ENCODE measurements at places on chromosomes 1 and 21.

DNA sequence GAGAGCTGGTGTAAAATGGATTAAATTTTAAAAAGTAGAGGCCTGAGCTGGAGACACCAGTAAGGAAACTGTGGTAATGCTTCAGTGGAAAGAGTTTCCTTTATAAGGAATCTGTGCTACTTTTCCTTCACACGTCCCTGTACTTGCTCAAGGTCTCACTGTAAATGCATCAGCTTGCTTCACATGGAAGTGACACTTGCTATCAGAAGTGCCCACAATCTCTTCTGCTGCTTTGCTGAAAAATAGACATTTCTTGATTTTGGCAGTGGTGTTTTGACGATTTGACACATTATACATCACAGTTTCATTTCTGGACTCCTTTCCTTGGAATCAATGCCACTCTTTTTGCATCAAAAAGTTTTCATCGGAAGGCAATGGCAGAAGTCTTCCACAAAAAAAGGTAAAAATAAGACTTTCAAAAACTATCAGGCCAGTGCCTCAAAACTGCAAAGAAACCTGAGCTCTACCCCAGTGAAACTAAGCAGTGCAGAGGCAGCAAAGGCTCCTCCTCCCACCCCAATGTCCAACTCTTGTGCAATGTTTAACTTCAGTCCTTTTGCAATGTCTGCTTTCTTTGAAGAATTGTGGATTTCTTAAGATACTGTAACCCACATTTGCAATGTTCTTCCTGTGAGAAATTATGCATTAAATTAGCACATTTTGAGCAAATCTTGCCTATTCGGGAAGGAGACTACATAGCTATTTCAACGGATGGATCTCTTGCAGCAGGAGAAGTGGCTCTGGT, 18.4 kb upstream of the TSPAN2 start:
- DNase-seq = peak; percentile 13

GRCh38 chr1:204331275-204331674, 28.5 kb downstream of the PLEKHA6 start:
- DNase-seq = no peak

DNA sequence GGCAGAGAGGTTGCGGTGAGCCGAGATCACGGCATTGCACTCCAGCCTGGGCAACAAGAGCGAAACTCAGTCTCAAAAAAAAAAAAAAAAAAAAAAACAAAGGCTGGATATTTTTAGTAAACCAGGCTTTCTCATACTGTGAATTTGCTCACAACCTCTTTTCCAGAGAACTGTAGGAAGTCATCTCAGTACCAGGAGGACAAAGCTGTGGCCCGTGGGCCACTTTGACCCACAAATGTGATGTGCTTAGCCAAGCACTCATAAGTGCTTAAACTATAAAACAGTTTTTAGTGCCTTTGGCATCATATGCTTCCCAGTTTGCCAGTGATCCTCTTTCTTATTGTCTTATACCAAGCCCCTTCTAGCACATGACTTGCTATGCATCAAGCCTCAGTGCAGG, 46.5 kb downstream of the RNF11 start:
- no peak for DNase-seq

DNA sequence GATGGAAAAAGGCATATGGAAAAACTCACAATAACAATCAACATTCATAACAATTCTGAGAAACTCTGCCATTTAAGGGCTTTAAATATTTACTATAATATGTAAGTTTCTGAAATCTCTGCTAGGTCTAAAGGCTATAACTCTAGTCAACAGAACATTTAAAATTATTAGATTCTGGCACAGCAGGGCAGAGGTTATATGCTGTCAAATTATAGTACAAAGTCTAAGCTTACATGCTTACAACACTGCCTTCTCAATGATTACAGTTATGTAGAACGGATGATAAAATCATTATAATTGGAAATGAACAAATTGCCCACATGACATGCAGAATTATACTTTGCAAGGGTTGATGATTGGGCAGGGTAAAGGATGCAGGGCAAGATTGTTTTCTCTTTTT, 97.7 kb downstream of the PIGK start:
- DNase-seq = no peak

GRCh38 chr1:118751166-118751565, 237.0 kb downstream of the TBX15 start:
- DNase-seq = no peak

GRCh38 chr1:5580926-5581325, 411.3 kb downstream of the NPHP4 start:
- DNase-seq = no peak

- no peak for DNase-seq
These were observed 118.8 kb upstream of the PALMD start for GRCh38 chr1:99527078-99527477.

GRCh38 chr1:59057211-59057694, 239.6 kb upstream of the FGGY start:
- DNase-seq = no peak

GRCh38 chr1:162475089-162475488, 22.5 kb upstream of the UHMK1 start:
- DNase-seq = no peak

- no peak for DNase-seq
These were observed 59.8 kb downstream of the PTPN14 start for GRCh38 chr1:214491468-214492146.

GRCh38 chr1:66575739-66576138, 41.8 kb downstream of the SGIP1 start:
- no peak for DNase-seq

DNA sequence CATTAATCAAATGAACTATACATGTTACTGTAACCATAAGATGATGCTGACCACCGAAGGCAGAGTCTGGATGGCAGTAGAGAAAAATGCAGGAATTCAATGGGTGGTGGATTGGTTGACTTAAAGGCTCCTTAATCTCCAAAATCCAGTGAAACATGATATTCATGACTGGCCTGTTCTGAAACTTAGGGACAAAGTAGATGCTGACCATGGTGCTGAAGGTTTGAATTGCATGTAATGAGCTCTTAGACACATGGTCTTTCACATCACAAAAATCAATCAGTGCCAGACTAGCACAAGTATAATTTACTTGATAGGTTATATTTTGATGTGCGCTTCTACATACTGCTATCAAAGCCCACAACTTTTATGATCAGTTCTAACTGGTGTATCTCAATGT, 30.9 kb upstream of the NTMT2 start:
- DNase-seq = peak; percentile 4

GRCh38 chr1:45995298-45995697, 137.1 kb downstream of the PIK3R3 start:
- no peak for DNase-seq

DNA sequence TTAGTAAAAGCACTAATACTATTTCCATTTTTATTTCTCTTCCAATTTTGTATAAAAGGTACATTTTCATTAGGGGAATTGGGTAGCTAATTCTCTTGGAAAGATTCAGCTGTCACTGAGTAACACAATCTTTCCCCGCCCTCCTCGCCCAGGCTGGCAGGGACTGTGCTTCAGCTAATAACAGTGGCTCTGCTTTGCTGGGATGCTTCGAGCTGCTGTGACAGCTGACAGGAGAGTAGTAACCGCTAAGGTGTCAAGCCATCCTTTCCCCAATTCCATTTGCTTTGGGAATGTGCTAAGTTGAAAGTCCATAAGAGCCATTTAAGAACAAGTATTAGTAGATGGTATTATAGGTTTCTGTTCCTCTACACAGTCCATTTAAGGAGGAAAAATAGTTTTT, 106.7 kb upstream of the NRIP1 start:
- no peak for DNase-seq

- DNase-seq = peak; percentile 18
These were observed 2.6 kb downstream of the PABPC4 start for GRCh38 chr1:39573736-39574624.

DNA sequence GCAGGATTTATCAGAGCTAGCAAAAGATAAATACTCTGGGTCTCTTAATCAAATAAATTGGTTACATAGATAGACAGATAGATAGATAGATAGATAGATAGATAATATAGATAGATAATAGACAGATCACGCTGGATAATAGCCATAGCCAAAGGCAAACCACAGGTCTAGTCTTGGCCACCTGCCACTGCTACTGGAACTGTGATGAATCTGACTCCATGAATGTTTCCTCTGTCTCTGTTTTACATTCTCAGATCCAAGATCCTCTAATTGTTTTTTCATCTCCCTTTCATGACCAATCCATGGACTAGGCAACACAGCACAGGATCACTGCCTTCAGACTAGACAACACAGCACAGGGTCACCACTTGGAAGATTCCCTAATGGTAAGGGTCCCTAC, 444.7 kb upstream of the NFIA start:
- no peak for DNase-seq

- no peak for DNase-seq
These were observed 162.4 kb downstream of the PDE4B start for GRCh38 chr1:65955071-65955470.

GRCh38 chr1:218444588-218444987, 99.5 kb downstream of the TGFB2 start:
- DNase-seq = no peak

DNA sequence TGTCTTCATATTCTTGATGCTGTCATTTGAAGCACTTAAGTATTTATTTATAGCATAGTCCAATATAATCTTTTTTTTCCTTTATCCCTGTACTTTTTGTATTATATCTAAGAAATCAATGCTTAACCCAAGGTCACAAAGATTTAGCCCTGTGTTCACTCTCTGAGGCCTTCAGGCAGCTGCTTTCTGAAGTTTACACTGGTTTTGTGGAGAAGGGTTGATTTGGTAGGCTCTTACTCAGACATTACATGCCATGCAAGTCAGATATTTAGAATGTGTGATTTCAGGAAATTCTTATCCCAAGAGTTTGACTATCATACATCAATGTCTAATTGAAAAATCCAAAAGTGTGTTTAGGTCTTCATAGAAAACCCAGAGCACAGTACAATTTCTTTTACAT, 56.3 kb downstream of the PALMD start:
- DNase-seq = no peak

DNA sequence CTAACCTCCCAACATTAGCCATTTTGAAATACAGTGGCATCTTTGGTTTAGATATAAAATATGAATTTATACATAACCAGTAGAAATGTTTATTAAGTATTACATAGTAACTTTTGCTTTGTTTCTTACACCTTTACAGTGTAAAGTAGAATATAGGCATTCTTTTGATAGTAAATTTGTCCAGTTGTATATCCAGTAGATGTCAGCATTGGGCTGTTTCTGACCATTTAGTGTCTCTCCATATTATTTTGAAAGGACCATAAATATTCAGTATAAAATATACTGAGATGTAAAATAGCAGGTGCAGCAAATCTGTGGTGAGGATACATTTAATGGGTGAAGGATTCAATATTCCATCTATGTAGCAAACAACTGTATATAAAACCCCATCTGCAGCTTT, 115.8 kb upstream of the ZRANB2 start:
- DNase-seq = peak; percentile 3

- peak; percentile 83 for DNase-seq
These were observed 499.6 kb upstream of the B3GALT2 start for GRCh38 chr1:193685986-193686385.

GRCh38 chr1:12475947-12476346, 142.1 kb downstream of the DHRS3 start:
- no peak for DNase-seq

DNA sequence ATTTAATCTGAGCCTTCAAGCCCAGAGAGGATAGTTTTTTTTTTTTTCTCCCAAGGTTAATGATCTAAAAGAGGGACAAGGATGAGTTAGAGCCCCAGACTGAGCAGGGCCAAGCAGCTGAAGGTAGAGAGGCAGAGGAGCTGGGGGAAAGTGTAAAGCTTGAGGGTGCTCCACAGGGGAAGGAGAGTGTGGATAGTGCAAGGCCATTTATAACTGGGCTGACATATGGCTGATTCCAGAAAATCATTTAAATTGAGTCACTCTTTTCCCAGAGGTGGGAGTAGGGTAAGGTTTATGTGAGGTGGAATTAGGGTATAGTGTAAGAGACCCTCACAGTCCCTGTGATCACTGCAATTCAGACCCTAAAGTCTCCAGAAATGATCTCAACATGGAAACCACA, 55.8 kb downstream of the BEND5 start:
- no peak for DNase-seq

DNA sequence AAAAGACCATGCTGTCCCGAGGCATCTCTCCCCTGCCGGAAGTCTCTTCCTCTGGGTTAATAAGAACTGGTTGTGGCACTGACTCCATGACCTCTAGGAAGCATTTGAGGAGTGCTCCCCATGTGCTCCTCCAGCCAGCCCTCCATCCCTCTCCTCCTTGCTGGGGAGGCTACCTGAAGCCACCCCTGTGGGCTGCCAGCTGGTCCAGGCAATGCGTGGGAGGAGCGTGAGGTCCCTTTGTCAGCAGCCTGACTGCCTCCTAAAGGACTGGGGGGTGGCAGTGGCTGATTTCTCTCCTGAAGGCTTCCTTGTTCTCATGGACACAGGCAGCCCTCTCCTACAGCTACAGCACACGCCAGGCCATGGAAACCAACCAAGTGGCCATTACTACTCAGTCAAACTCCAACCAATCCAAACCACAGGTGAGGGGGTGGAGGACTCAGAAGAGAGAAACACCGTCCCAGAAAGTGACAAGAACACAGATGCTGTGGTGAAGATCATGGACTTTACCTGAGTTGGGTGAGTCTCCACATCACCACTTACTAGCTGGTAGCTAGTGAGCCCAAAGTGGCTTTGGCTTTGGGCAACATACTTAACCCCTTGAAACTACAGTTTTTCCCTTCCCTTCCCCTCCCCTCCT, 35.2 kb downstream of the NENF start:
- no peak for DNase-seq

GRCh38 chr1:14443164-14443787, 155.2 kb upstream of the KAZN start:
- peak; percentile 15 for DNase-seq

DNA sequence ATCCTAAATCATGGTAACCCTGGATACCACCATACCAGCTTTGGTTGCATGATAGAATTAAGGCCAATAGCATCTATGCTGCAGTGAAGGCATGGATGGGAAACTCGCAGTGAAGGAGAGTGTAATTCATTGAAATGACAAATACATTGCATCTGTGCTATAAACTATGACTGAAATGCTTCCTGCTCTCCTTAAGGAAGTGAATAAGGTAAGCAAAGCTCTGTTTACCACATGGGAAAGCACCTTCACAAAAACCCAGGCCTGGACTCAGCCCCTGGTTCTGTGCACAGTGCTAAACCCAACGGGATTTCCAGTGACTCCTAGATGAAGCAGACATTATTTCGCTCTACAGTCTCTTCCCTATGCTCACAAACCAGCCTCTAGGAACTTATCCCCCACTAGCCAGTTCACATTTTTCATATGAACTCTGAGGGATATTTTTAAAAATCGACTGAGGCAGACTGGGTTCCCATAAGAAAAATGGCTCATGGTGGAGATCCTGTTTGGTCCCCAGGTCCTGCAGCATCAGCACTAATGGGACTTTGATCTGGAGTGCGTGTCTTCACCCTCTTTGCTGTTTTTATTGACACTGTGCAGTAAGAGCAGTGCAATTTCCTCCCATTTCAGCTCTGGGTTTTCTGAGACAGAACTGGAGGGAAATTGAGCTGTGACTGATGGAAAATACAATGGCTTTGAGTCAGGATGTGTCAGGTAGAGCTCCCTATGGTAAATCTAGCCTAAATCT, 362.7 kb downstream of the SIPA1L2 start:
- DNase-seq = no peak

DNA sequence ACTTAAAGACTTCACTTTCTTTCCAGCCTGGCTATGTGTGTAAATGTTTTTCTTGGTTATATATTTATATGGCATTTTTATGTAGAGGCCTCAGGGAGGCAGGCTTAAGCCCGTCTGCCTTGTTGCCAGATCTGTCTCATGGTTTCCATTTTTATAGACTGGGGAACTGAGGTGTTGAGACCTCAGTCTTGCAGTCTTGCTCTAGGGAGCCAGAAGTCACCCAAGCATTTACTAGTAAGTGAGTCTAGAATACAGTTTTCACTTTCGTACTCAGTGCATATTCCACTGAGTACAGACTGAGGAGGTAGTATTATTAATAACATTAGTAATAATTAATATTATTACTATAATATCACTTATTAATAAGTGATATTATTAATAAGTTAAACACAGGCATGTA, 161.4 kb downstream of the UCK2 start:
- no peak for DNase-seq
